Effector memory CD8-positive, alpha-beta T cell (primary cell): ENCODE measurements at places on chromosomes 2 and 18.

- no peak for DNase-seq
Observed at GRCh38 chr2:171629113-171629512, 58.2 kb upstream of the DYNC1I2 start.

DNA sequence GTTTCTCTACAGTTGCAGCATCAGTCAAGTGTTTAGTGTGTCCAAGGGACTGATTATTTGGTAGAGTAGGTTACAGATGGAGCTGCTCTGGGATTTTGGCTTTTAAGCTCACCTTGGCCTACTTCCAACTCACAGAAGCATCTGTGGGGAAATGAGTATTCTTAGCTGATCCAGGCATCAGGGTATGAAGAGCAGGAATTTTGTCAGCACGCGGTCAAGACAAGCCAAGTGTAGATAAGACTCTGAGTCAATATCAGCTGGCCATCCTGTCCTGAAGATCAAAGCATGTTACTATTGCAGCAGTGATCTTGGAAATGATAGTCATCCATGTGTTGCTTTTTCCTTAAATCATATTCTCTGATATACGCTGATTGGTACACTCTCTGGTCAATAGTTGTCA, 24.4 kb downstream of the SERPINB4 start:
- DNase-seq = no peak

DNA sequence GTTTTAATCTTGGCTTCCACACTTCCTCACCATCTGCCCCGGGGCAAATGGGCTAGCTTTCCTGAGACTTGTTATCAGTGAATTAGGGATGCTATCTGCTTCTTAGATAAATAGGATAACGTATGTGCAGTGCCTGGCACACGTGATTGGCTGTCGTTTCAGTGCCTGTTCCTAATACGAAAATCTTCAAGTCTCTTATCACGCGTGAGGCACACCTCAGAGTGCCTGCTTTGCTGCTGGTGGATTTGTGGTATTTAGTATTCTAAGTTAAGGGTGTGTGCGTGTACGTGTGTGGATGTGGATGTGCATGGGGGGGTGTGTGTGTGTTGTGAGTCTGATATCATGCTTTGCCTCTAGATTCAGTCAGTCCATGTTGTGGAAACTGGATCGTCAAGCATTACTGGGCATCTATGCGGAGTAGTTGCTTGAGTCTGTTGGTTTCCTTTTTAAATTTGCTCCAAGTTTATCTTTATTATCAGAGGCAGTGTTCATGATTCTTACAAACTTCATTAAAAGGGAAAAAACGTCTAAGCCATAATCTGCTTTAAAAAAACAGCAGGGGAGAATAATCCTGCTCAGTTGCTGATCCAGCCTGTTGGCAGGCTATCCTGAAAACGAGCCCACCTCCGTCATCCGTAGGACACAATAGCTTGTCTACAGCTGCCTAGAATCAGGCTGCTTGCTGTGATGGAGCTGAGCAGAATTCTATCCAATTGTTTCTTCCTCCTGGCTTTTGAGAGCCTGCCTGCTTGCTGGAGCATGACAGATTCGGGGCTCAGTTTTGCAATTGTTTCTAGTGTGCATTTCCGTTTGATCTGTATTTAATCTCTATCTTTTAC, 6.6 kb downstream of the SH3RF3 start:
- DNase-seq = no peak

- no peak for DNase-seq
Observed at GRCh38 chr2:3282056-3282998, 95.3 kb downstream of the EIPR1 start.

- no peak for DNase-seq
Observed at GRCh38 chr18:11336241-11336640, 186.9 kb upstream of the PIEZO2 start.

GRCh38 chr2:227813562-227814353, at the start of gene CCL20:
CCL20 (plus strand) TSS chr2:227813842; CDS start chr2:227813912, 70 bp downstream.
- no peak for DNase-seq

DNA sequence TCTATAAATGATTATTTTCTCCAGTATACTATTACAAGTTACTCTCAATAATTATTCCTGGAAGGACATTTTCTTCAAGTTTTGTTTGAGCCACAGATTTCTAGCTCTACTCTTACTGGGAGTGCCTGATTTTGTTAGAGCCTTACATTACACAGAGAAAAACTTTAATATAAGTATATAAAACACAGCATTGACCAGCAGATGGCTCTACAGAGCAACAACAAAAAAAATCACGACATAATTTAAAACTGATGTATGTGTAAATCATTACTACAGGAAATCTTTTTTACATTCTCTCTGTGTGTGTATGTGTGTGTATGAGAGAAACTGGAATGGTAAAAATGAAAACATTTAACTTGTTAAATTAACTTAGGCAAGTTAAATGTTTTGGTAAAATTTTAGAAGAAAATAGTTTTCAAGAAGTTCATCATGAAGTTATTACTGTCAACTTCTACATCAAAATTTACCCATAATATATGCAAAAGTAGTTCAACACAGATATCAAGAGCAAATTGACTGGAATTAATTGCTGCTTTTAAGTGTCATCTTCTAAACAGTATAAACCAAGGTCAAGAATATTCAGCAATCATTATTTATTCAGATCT, 103.3 kb downstream of the MDH1 start:
- peak; percentile 20 for DNase-seq

GRCh38 chr18:55893948-55894347, 306.0 kb upstream of the TCF4 start:
- no peak for DNase-seq
